GM23248 (cell line): ENCODE measurements at places on chromosomes 7 and 10. TPM values are rescaled to one million over a fixed set of nuclear protein-coding genes. Genes with fewer than 3 reads are reported as not detected.
A peak's percentile ranks its signal among the peaks of the same experiment; 100 is the strongest.

DNA sequence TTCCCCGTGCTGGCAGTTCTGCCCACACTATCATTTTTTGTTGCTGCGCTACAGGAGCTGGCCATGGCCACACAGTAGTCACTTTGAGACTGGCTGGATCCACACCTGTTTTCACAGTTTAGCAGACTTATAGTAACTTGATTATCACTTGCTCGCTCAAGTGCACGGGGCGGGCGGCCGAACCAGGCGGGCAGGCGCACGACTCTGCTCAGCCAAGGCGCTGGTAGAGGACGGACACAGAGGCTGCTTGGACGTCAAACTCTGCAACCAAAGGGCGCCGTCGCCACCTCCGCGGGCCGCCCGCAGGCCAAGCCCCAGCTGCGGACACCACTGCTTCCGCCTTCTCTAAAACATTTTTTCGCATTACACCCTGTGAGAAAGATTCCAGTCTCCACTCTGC, 38.4 kb upstream of the PHYHIPL start:
- no peaks in the 10 kb centered on the region for H3K4me1 ChIP-seq
- no peak overlapping the region for H3K27ac ChIP-seq
- no peaks in the 10 kb centered on the region for H3K36me3 ChIP-seq
- no peak overlapping the region for H3K4me3 ChIP-seq

The SUGCT gene
- polyA plus RNA-seq, result 7.1 and 8.9 TPM in 2 replicates

DNA sequence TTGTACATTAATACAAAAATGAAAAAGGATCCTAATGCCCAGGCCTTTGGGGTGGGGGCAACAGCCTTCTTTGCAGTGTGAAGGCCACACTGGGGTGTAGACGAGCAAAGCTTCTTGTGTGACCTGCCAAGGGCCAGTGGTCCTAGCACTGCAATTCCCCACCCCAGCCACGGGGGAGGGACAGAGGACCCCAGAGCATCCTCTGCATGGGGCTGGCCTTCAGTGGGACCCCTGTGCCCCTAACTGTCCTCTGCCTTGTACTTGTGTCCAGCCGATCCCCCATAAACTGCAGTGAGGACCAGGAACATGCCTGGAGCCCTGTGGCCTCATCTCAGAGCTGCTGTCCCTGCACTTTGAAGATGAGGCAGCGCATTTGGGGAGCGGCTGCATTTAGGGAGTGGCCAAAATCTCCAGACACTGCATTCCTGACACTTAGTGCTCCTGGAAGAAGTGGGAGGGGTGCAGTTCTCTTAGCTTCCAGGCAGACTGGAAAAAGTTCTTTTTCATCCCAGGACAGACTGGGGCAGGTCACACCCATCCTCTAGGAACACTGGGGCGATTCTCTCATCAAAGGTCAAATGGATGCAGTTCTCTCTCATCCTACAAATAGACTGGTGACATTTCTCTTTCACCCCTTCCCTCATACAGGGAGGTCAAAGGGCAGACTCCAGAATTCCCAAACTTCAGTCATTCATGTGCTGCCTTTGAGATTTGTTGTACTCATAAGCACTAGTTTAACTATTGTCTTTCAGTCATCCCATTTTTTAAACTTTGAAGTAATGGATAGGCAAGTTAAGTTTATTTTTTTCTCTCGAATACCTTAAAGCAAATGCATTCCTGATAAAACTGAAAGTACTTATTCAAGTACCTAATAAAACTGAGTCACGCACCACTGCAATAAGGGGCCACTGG, 922 bp upstream of the MYO1G start:
- peak overlapping the region; percentile 49 for H3K27ac ChIP-seq
- no peaks in the 10 kb centered on the region for H3K27me3 ChIP-seq
- H3K4me3 ChIP-seq, result no peak overlapping the region
- peaks cover 22% of the 10 kb centered on the region for H3K36me3 ChIP-seq
- peak; percentile 60 for DNase-seq
- peaks cover 22% of the 10 kb centered on the region for H3K4me1 ChIP-seq

The LIMK1 gene
- 3.9 TPM in 2 replicates for polyA plus RNA-seq

The OR6V1 gene
- not detected in 2 replicates for polyA plus RNA-seq

DNA sequence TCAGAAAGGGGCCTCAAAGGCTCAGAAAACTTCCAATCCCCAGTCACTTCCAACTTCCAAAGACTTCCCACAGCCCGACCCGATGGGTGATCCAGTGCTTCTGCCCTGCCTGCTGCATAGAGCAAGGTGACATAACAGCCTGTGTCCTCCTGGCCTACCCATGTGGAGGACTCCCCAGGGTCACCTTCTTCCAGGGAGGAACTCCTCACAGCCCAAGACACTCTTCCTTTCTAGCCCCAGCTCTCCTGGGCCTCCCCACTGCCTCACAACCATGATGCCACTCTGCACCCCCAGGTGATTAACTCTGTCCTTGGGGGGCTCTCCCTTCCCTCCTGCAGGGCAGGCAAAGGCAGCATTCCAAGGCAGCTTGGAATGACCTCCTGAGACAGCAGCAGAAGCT, 158.4 kb upstream of the PDE1C start:
- H3K36me3 ChIP-seq, result no peaks in the 10 kb centered on the region
- no peaks in the 10 kb centered on the region for H3K4me1 ChIP-seq
- no peak for DNase-seq
- H3K4me3 ChIP-seq, result no peak overlapping the region
- 0 out of 2 replicates have a peak, but pooled peaks cover 3% of the 10 kb centered on the region for H3K27me3 ChIP-seq

GRCh38 chr7:34011017-34011695, 105.8 kb downstream of the BMPER start:
- H3K27me3 ChIP-seq, result no peaks in the 10 kb centered on the region
- H3K27ac ChIP-seq, result peak overlapping the region; percentile 76
- peaks cover 38% of the 10 kb centered on the region for H3K4me1 ChIP-seq
- DNase-seq, result peak; percentile 79
- peaks cover 8% of the 10 kb centered on the region; the same call in 1 of the 2 replicates for H3K36me3 ChIP-seq

- no peak overlapping the region for H3K4me3 ChIP-seq
- no peak overlapping the region for H3K27ac ChIP-seq
- no peak for DNase-seq
- H3K4me1 ChIP-seq, result peaks cover 6% of the 10 kb centered on the region; the same call in 1 of the 2 replicates
These were observed 54.9 kb downstream of the RNLS start for GRCh38 chr10:88528201-88528600.

DNA sequence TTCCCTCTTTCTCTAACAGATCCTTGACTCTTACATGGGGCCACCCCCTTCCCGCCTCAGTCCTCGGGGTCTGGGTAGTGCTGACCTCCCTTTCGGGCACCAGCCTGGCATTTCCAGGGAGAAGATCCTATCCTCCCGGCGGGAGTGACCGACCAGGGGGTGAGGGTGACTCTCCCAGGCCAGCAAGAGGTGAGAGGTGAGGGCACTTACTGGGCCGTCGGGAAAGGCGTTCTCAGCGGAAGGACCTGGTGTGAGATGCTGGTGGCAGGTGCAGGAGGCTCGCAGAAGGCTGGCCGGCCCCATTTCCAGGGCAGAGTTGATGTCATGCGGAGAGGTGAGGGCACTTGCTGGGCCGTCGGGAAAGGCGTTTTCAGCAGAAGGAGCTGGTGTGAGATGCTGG, 4.2 kb upstream of the FOXL3 start:
- no peaks in the 10 kb centered on the region for H3K36me3 ChIP-seq
- no peaks in the 10 kb centered on the region for H3K4me1 ChIP-seq
- no peak overlapping the region for H3K4me3 ChIP-seq
- no peak overlapping the region for H3K27ac ChIP-seq
- DNase-seq, result no peak

The FAM200A gene
- polyA plus RNA-seq, result 6.2 and 8.2 TPM in 2 replicates

- H3K4me1 ChIP-seq, result peaks cover 24% of the 10 kb centered on the region
- H3K4me3 ChIP-seq, result no peak overlapping the region
- H3K36me3 ChIP-seq, result no peaks in the 10 kb centered on the region
- H3K27me3 ChIP-seq, result no peaks in the 10 kb centered on the region
These were observed 91.2 kb upstream of the PARD3 start for GRCh38 chr10:34906067-34906965.

DNA sequence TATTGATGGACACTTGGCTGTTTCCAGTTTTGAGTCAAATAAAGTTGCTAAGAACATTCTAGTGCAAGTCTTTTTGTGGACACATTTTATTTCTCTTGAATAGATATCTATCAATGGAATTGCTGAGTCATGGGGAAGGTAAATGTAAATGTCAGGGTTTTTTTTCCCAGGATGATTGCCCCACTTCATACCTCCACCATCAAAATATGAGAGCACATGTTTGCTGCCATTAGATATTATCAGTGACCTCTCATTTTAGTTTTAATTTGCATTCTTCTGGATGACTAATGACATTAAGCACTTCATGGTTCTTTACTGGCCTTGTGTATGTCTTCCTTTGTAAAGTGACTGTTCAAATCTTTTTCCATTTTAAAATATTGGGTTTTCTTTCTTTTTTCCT, 45.7 kb downstream of the PAPSS2 start:
- peaks cover 9% of the 10 kb centered on the region for H3K36me3 ChIP-seq
- peak; percentile 46 for DNase-seq
- H3K4me1 ChIP-seq, result peaks cover 23% of the 10 kb centered on the region
- H3K4me3 ChIP-seq, result no peak overlapping the region
- no peaks in the 10 kb centered on the region for H3K27me3 ChIP-seq

DNA sequence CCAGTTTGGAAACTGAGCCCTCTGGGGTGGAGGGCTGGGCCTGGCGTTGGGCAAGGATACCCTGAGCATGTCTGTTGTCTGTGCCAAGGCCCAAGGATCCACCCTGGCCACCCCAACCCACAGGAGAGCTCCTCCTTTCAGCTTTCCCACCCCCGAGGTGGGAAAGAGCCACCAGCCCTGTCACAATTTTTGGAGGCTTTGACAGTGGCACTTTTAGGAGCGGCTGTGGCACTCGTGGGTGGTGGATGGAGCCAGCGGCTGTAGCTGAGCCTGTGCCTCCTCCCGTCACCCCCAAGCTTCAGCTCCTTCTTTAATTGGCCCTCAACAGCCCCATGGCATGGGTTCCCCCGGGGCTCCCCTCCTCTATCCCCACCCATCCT, 18.2 kb upstream of the ZNF862 start:
- H3K36me3 ChIP-seq, result no peaks in the 10 kb centered on the region
- no peak overlapping the region for H3K4me3 ChIP-seq

GRCh38 chr10:72278668-72279393, 5.1 kb downstream of the DDIT4 start:
- H3K4me1 ChIP-seq, result 0 out of 2 replicates have a peak, but pooled peaks cover 3% of the 10 kb centered on the region
- H3K27me3 ChIP-seq, result no peaks in the 10 kb centered on the region
- H3K27ac ChIP-seq, result no peak overlapping the region
- H3K4me3 ChIP-seq, result no peak overlapping the region
- peaks cover 15% of the 10 kb centered on the region for H3K36me3 ChIP-seq

DNA sequence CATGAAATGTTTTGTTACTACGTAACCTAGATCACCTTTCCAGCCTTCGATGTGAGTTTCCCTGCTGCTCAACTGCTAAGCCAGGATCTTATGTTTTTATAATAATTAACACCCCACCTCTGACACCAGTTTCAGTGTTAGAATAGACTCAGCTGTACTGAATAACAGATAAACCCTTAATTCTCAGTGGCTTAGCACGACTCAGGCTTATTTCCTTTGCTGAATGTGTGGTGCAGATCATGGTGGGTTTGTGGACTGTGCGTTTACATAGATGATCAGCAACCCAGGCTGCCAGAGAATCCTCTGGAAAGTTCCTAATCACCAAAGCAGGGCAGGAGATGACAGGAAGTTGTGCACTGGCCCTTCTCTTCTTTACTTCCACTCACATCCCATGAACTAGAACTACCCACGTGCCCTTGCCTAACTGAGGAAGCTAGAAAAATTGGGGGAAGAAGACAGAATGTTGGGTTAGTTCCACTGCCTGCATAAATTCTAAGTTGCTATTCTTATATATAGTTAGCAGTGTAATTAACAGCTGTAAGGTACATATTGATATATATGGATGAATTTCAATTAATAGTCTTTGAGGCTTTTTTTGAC, 111.8 kb downstream of the MAPK8 start:
- peaks cover 29% of the 10 kb centered on the region for H3K4me1 ChIP-seq
- peaks cover 1% of the 10 kb centered on the region; the same call in 1 of the 2 replicates for H3K36me3 ChIP-seq
- no peak overlapping the region for H3K4me3 ChIP-seq

GRCh38 chr7:139693651-139694388, 84.0 kb downstream of the HIPK2 start:
- H3K36me3 ChIP-seq, result no peaks in the 10 kb centered on the region
- peaks cover 18% of the 10 kb centered on the region for H3K4me1 ChIP-seq
- no peak for DNase-seq
- no peak overlapping the region for H3K4me3 ChIP-seq
- no peaks in the 10 kb centered on the region for H3K27me3 ChIP-seq
- H3K27ac ChIP-seq, result no peak overlapping the region

DNA sequence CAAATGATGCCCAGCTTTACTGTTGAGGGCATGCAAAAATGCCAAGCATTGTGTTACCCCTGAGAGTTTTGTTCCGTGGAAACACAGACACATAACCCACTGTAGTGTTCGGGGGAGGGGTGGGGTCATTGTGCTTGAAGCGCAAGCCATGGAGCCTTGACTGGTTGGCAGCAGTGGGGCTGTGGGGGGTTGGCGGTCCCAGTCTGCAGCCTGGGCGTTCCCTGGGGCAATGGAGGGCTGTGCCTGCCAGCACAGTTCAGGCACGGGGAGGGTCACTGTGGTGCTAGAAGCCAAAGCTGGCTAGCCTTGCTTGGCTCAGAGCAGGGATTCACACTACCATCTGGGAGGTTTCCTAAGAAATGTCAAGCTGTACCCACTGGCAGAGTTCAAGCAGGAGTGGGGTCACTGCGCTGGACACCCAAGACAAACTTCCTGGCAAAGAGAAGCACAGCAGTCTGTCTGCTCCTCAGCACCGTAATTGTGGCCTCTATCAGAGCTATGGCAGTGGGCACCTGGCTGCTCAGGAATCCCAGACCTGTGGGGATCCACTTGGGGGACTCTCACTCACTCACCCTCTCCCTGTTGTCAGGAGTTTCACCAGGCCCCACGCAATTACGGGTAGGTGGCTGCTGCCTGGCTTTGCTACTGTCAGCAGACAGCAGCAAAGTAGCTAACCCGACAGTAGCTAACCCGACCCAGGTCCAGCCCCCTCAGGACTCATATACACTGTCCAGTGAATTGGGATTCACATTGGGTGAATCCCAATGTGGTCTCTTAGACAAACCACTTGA, 292.4 kb downstream of the ZWINT start:
- no peak overlapping the region for H3K27ac ChIP-seq
- no peak for DNase-seq
- H3K36me3 ChIP-seq, result no peaks in the 10 kb centered on the region
- no peaks in the 10 kb centered on the region for H3K27me3 ChIP-seq
- H3K4me1 ChIP-seq, result no peaks in the 10 kb centered on the region

The SPDYE16 gene
- 0.10 and 0.53 TPM in 2 replicates for polyA plus RNA-seq

- no peaks in the 10 kb centered on the region; the same call in 1 of the 2 replicates for H3K27me3 ChIP-seq
- peak; percentile 66 for DNase-seq
- H3K27ac ChIP-seq, result no peak overlapping the region
These were observed 1288.5 kb downstream of the GATA3 start for GRCh38 chr10:9342885-9343570.

DNA sequence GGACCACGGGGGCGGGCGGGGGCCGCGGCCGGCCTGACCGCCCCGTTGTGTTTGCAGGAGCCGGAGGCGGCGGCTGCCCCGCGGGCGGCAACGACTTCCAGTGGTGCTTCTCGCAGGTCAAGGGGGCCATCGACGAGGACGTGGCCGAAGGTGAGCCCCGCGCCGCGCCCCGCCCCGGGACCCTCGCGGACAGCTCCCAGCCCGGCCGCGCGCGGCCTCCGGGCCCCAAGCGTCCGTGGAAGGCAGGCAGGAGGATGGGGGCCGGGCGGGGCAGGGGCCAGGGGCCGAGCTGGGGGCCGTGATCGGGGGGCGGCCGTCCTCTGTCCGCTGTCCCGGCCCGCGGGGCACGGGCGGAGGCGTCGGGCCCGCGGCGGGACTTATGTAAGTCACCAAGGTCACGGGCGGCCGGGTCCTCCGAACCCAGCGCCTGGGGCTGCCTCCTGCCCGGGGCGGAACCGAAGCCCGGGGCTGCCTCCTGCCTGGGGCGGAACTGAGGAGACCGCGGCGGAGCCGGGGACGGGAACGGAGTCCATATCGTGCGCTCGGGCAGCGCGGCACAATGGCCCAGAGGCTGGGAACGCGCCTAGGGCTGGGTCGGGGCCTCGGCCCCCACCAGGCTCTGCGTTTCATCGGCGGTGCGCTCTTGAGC, 497 bp downstream of the PPP2R2D start:
- H3K36me3 ChIP-seq, result peaks cover 7% of the 10 kb centered on the region
- peak overlapping the region; percentile 70 for H3K27ac ChIP-seq
- H3K4me3 ChIP-seq, result peak overlapping the region; percentile 86
- DNase-seq, result peak; percentile 69
- peaks cover 17% of the 10 kb centered on the region for H3K4me1 ChIP-seq

The SHTN1 gene
- 3.2 and 3.5 TPM in 2 replicates for polyA plus RNA-seq
